Skin of body (tissue), 3 donors: ENCODE measurements at places on chromosomes 12 and 14. TPM values are rescaled to one million over a fixed set of nuclear protein-coding genes. Genes with fewer than 3 reads are reported as not detected.

- no peak for DNase-seq
Measured at GRCh38 chr12:33486058-33486457, 46.4 kb upstream of the SYT10 start.

DNA sequence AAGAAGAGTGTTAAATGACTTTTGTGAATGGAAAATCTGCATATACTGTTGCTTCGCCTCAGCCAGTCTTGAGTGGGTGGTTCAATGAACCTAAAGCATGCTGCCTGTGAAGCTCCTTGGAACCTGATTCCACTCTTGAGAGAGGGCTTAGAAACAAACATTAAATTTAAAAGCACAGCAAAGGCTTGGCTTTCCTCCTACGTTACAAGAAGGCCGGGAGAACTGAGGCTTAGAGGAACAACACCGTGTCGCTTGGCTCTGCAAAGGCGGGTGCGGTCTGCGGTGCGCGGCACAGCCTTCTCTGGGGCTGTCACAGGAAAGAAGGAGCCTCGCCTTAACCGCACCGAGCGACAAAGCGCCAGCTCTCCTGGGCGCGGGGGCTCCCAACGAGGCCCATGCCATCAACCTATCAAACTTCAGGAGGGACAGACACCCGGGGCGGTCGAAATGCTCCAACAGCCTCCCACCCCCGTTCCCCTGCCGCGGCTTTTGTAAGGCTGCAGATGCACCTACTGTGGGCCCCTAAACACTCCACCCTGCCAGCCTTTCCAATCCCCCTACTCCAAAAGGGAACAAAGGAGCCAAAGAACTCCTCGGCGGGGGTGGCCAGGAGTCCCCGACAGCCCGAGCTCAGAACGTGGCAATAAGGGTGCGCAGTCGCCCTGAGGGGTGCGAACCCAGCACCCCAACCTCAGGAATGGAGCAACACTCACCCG, 729 bp downstream of the OSBPL8 start:
- peak; percentile 16 for DNase-seq

DNA sequence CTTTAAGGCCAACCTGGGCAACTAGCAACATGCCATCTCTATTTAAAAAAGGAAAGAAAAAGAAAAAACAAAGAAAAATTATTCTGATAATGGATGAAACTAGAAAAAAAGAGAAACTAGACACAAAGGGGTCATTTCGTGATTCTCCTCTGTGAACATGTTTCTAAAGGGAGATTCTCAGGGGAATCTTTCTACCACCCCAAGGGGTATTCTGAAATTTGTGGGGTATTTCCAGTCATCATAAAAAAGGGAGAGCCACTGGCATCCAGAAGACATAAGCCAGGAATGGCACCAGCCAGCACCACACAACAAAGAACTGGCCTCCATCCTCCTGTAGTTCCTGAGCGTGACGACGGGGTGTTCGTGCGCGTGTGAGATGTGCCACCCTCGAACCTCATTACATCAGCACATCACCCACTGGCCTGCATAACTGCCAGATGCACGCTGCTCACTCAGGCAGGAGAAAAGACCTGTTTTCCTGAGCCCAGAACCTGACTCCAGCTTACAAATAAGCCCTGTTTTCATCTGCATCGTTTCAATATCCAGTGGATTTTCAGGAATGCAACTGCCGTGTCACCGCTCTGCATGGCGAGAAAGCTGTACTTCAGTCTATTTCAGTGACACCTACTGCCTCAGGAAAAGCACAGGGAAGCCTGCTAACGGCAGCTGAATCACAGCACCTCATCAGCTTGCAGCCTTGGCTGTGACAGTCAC, 23.9 kb downstream of the STX2 start:
- no peak for DNase-seq

GRCh38 chr12:63440048-63440447, 228.2 kb downstream of the DPY19L2 start:
- DNase-seq = no peak

DNA sequence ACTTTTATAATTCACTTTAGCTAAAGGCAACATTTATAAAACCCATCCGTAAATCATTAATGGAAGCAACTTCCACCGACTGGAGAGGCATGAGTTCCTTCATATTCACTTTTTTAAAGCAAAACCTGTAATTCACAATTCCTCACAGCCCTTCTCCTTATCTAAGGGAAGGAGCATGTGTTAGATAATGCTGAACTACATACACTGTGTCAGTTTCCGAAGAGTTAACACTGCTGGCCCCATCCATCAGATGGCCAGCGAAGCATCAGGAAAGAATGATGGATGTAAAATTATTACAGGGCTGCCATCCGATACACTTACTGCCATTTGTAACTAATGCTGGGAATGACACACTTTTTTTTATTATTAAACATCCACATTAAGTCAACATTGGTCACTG, 392.8 kb downstream of the SOX5 start:
- no peak for DNase-seq

GRCh38 chr12:65853489-65854157, 29.3 kb downstream of the HMGA2 start:
- no peak for DNase-seq

The LMNTD1 gene
- total RNA-seq = 1.2 TPM
